Activated naive CD4-positive, alpha-beta T cell (primary cell): ENCODE measurements at places on chromosomes 3 and 15.

DNA sequence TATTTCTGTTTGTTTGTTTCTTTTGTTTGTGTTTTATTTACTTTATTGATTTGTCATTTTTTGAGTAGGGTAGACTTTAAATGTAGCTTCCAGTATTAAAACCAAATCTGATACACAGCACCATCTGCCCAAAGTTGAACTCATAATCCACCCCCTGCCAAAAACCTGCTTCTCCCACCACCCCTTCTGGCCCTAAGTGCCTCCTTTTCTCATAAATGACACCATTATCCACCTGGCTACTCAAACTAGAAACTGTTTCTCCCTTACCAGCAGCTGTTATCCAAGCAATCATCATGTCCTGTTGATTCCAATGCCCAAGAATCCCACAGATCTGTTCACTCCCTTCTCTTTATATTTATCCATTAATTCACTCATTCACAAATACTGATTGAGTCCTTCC is 21.8 kb upstream of the PTX3 start:
- no peak for DNase-seq

- no peak for DNase-seq
These were observed 75.1 kb downstream of the LDHAL6B start for GRCh38 chr15:59281699-59282098.

DNA sequence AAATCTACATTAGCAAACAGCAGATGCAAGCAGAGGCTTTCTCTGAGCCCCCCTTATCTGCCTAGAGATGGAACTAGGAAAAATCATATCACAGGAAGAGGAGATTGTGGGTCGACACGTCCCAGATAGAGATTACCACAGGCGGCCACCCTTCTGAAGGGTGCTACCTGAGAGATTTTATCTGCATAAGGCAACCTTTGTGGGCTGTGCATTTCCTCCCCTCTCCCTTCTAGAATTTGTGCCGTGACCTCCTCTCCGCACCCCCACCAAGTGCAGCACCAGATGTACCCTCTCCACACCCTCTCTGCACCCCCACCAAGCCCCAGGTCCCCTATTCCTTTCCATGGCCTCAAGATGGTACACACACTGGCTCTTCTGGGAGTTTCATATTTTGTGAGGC is 27.4 kb downstream of the METTL6 start:
- no peak for DNase-seq

DNA sequence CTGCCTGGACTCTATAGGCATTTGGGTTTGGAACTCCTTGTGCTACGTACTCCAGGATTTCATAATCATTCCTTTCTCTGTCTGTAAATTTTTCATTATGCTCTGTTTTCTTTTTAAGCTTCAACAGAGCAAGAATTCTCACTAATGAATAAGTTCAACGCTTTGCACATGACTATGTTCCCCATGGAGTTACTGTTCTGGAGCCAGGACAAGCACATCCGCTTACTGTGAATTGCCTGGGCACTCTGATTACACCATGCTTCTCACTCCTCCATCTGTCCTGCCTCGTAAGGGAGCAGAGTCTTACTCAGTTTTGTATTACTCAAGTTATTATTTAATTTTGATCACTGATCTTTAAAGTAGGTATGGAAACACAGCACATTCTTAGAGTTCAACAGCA is 472.7 kb downstream of the RAP2B start:
- DNase-seq: no peak

- no peak for DNase-seq
These were observed 856.8 kb downstream of the OTOL1 start for GRCh38 chr3:162353414-162353813.

GRCh38 chr3:129795186-129796010 is 98.1 kb downstream of the TMCC1 start:
- DNase-seq: no peak

GRCh38 chr3:167113035-167113830 is 266.9 kb downstream of the ZBBX start:
- no peak for DNase-seq

GRCh38 chr3:123767564-123768292 is 116.4 kb downstream of the MYLK start:
- no peak for DNase-seq

DNA sequence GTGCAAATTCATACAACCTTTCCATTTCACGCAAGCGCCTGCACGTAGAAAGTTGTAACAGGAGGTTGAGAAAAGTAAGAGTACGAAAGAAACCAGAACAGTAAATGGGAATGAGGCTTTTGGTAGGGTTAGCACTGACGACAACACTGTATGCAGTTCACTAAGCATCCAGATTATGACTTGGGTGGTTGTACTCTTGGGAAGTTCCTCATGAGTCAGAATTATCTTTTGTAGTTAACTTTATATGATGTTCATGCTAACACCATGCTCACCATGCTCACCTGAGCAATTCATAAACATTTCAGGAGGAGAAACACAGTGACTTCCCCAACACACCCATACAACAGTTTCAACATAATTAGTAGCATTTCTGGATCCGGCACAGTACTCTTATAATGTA is 3.0 kb upstream of the LPP start:
- DNase-seq: no peak

DNA sequence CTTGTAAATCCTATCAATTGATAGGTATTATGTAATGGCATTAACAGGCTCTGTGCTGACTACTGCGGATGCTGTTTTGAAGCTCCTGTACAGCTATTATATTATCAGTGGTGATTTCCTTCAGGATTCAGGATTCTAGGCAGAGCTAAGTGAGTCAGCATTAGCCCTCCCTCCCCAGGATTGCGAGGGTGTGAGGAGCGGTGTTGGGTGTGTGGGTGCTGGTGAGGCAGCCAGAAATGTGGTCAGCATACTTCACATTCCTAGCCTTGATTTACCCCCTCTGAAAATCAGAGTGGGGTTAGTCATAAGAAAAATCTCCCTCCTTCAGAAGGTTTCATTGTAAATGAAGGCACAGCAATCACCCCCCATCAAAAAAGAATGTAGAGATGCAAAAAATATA is 72.5 kb downstream of the SNTN start:
- no peak for DNase-seq

- DNase-seq: no peak
These were observed 20.3 kb upstream of the RAB6B start for GRCh38 chr3:133915685-133916658.

- no peak for DNase-seq
These were observed 7.6 kb downstream of the NMNAT3 start for GRCh38 chr3:139670196-139670595.

GRCh38 chr3:24686808-24687207 is 192.2 kb upstream of the THRB start:
- DNase-seq: no peak

- no peak for DNase-seq
These were observed 266.8 kb downstream of the ABHD5 start for GRCh38 chr3:43957553-43957952.
